Stimulated activated CD4-positive, alpha-beta T cell treated with anti-CD3 and anti-CD28 coated beads, Interleukin-1b, Interleukin-23, amount 100 ng/mL, for 48 hours (primary cell): ENCODE measurements at places on chromosomes 7 and 10.

DNA sequence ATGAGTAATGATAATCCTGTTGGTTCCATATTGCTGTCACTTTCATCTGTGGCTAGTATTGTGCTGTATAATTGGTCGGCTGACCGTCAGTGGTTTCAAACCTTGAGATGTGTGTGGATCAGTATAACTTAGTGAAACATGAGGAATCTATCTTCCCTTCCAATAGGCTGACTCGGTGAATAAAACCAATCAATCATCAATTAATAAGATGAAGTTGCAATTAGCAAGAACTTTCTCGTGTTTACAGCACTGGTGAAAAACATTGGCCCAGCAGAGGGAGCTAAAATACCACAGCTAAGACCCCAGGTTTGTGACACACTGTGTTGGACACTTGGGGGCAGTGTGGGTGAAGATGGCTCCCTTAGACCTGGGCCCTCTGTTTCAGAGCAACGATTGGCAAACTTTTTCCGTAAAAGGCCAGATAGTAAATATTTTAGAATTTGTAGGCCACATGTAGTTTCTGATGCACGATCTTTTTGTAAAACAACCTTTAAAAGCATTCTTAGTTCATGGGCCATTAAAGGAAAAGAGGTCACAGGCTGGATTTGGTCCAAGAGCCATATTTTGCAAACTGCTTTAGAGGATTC, 47.8 kb downstream of the STRA8 start:
- peak; percentile 80 for DNase-seq

GRCh38 chr7:98281757-98282606, 496 bp downstream of the BRI3 start:
- DNase-seq, result peak; percentile 24

DNA sequence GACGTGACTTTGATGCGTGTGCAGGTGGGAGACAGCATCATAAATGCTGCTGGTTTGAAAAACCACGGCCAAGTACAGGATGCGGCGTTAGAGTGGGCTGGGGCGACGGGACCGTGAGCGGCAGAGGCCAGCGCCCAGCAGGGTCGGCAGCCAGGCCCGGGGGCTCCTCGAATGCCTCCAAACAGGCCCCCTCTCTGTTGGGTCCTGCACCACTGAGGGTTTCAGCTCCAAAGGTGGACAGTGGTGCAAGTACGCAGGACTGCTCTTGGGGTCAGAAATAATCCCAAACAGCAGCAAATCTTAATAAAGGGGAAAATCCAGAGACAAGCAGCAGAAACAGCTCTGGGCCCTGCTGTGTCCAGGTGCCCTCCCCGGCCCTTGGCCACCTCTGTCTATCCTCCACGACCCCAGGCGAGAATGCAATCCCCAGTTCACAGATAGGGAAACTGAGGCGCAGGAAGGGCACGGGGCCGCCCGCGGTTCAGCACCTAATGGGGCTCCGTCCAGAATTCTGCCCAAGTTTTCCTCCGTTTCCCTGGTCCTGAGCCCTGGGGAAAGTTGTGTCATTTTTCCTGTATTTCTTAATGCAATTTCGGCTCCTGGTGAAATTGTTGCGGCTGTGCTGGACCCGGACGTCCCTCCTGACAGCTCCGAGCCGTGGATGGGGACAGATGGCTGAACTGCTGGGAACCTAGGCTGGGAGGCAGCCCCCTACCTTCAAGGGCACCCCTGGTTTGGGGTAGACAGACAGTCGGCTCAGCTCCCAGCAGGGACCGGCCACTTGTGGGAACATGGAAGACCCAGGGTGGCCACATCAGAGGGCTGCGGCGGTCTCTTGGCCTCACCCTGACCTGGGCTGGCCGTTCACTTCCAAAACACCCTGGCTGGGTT, 97.4 kb downstream of the FOXL3 start:
- no peak for DNase-seq

DNA sequence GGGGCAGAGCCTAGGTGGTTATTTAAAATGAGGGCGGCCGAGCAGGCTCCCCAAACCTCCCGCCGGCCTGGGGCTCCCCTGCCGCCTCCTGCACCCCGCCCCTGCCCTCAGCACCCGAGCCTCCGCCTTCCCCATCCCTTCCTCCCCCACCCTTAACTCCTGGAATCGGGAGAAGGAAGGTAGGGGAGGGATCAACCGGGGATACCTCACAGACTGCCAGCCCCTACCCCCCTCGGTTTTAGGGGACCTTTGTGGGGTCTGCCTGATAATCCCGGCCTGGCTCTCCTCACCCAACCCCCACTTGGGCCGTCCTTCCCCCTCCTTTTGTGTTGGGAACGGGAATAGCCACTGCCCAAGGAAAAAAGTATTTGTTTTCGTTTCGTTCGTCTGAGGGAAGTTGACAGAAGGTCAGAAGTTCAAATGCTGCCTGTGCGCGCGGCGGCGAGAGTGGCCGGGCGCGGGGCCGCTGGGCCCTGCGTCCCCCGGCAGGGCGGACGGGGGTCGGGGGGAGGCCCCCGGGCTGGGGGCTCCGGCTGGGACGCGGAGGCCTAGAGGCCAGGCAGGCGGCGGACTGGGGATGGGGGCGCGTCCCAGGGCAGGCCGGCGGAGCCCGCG, 2.8 kb downstream of the SHH start:
- DNase-seq, result no peak

DNA sequence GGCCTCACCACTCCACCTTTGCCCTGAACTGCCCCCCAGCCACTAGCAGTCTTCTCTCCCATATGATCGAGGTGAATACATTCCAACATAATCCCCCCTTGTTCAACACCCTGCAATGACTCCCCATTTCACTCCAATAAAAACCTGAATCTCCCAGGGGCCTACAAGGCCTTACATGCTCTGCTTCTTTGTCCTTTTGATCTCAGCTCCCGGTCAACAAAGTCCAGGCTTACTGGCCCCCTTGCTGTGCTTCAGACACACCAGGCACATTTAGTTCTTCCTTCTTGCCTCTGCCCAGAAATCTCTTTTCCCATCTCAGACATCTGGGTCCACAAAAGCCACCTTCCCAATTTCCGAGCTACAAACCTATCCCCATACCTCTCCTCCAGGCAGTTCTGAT, 14.0 kb downstream of the MET start:
- no peak for DNase-seq

- DNase-seq, result no peak
Measured at GRCh38 chr10:2679646-2680045, 387.7 kb upstream of the PFKP start.

GRCh38 chr10:84845628-84846261, 517.4 kb downstream of the CCSER2 start:
- DNase-seq, result no peak

- no peak for DNase-seq
Measured at GRCh38 chr7:37047260-37047659, 323.0 kb upstream of the AOAH start.

DNA sequence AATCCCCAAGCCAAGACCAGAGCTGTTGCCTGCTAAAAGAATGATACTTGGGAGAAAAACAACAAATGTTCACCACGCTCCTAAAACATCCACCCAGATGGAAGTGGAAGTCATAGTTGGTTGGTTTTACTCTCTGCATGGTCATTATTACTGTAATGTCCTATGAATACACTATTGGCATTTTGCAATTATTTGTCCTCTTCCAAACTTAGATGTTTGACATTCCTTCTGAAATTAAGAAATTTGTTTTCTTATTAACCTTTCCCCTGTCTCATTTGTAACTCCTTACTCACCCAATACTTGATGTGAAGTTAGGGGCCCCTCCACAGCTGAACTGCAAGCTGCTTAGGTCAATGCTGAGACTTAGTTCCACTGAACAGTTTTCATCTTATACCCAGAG, 383.3 kb downstream of the INHBA start:
- DNase-seq, result no peak

DNA sequence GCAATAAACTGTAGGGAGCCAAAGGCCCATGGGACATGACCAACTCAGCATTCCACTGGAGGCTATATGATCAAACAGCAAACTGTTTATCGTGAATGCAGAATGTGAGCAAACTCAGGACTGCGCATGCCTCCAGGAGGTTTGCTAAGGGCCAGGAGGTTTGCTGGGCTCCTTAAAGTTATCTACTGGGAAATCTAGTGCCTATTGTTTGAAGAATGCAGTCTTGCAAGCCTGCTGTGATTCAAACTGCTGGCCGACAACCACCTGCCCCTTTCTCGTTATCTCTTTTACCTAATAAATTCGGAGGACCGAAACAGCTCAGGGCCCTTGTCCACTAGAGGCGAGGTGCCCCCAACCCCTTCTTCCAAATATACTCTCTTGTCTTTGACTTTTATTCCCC, 404.1 kb downstream of the KCNMA1 start:
- DNase-seq, result no peak

DNA sequence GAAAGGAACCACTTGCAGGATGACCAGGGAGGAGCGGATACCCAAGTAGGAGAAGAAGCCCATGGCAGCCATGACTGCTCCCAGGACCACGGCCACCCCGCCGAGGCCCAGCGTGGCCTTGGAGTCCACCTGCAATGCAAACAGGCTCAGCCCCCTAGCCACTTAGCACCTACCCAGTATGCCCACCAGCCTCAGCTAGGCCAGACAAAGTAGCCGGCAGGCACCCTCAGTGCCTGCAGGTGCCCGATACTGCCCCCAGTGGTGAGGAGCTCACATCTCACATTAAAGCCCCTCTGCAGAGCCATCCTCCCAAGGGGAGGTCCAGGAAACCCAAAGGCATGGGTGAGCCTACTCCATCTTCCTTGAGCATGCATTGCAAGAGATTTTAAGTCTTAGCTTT, 6.6 kb downstream of the NPC1L1 start:
- DNase-seq, result peak; percentile 57

- no peak for DNase-seq
Measured at GRCh38 chr10:103544657-103545310, 51.3 kb downstream of the NEURL1 start.

DNA sequence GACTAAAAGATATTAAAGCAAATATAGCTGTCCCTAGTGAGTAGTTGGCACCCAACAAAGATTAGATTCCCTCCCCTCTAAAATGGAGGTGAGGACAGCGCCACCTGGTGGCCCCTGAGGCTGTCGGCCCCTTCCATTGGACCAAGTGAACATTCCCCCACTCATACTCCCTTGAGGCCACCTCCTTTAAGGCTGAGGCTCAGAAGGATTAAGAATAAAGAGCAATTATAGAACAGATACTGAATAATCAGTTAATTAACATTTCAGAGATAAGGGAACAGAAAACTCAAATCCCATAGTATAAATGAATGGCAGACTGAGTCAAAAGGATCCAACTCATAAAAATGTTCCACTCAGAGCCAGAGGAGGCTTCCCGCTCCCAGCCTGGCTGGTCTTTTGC, 130.4 kb upstream of the GHITM start:
- peak; percentile 32 for DNase-seq

DNA sequence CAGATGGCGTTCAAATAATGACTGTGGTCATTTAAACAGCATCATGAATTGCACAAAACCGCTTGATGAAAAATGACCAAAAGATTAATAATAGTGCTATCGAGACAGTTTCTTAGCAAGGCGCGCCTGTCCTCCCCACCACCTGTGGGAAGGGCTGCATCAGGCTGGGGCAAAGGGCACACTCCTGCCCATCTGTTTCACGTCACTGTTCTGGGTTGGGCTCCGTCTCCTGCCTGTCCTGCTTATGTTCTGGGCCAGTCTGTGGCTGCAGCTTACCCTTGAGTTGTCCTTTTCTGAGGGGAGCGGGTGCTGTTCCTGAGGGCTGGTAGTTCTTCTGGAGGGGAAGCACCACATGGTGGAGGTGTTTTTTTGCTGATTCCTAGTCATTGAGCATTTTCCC, 13.3 kb downstream of the RBM17 start:
- DNase-seq, result no peak

GRCh38 chr7:149884016-149884415, 10.2 kb downstream of the ATP6V0E2 start:
- DNase-seq, result no peak

GRCh38 chr10:112696592-112696991, 249.6 kb downstream of the VTI1A start:
- no peak for DNase-seq

GRCh38 chr10:10662716-10663408, 354.8 kb upstream of the CELF2 start:
- DNase-seq, result no peak

DNA sequence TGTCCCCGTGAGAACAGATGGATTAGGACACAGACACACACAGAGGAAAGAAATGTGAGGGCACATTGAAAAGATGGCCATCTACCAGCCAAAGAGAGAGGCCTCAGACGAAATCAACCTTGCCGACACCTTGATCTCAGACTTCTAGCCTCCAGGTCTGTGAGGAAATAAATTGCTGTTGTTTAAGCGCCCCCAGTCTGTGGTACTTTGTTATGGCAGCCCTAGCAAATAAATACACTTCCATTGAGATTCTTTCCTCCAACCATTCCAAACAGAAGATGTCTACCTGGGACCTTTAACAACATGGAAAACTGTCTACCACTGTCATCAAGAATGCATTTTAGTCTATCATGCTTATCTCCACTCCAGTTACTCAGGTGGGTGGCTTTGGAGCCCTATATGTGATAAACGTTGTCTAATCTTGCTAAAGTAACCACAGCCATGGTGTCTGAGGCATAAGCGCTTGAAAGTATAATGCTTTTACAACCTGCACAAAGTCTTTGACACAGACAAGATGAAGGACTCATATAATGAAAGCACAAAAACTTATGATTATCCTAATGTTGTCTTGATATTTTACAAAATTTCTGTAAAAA, 244.3 kb downstream of the MTERF1 start:
- DNase-seq, result no peak

- no peak for DNase-seq
Measured at GRCh38 chr10:17506856-17507471, 52.6 kb upstream of the ST8SIA6 start.

DNA sequence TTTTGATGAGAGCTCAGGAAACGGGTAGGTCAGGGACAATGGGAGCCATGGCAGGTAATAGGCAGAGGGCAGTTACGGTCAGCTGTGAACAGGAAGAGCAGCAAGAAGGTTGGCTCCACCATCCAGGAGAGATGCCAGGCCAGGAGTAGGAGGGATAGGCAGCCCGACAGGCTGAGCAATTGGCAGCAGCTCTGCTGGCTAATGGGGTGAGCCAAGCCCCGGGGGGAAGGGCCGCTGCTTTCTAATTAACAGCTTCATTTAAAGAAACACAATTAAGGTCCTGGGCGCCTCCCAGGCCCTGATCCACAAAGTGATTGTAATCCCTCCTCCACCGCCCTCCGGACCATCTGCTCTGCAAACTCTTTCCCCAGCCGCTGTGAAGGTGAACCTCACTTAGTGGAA, 23.7 kb downstream of the SH2B2 start:
- DNase-seq, result no peak

GRCh38 chr10:78906734-78907390, 161.9 kb upstream of the ZMIZ1 start:
- DNase-seq, result no peak
